ENCODE measurements at places on chromosomes 7 and 10.

DNA sequence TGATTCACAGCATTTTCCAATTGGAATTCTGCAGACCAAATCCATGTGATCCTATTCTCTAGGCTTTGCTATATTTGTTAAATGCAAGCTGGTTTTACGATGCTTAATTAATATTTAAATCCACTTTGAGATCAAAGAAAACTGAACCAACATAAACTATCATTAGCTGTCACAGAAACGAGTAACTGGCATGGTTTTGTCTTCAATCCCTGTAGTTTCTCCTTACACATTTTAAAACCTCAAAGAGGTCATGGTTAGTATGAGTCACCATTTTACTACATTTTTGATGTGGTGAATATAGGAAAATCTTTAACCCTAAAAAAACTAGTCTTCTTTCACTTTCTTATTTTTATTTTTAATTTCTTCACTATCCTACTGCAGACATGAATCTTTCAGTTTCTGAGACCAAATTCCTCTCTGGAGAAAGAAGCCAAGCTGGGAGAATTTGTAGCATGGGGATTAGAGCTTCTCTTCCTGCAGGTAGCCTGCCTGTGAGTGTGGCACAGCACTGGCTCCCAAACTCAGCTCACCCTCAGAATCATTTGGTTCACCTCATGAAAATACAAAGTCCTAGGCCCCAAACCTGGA lies 8.7 kb upstream of the LIPM start:
- no peak for DNase-seq

- DNase-seq: no peak
These were observed 451.1 kb upstream of the ZMIZ1 start for GRCh38 chr10:78617631-78618030.

- DNase-seq: no peak
These were observed 290.5 kb upstream of the LRGUK start for GRCh38 chr7:133836666-133837065.

- no peak for DNase-seq
These were observed 659.5 kb upstream of the NRG3 start for GRCh38 chr10:81215498-81215897.

DNA sequence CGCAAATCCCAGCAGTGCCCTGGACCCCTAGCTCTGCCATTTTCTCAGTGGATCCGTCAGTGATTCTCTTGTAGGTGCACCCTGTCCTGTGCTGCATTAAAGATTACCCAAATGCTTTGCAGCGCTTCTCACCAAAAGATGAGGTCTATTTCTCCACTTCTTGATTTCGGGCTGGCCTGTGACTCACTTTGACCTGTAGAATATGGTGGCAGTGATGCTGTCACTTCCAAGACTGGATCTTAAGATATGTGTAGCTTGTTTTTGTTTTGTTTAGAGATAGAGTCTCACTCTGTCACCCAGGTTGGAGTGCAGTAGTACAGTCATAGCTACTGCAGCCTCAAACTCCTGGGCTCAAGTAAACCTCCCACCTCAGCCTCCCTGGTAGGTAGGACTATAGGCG lies 37.0 kb upstream of the ZMIZ1 start:
- no peak for DNase-seq

DNA sequence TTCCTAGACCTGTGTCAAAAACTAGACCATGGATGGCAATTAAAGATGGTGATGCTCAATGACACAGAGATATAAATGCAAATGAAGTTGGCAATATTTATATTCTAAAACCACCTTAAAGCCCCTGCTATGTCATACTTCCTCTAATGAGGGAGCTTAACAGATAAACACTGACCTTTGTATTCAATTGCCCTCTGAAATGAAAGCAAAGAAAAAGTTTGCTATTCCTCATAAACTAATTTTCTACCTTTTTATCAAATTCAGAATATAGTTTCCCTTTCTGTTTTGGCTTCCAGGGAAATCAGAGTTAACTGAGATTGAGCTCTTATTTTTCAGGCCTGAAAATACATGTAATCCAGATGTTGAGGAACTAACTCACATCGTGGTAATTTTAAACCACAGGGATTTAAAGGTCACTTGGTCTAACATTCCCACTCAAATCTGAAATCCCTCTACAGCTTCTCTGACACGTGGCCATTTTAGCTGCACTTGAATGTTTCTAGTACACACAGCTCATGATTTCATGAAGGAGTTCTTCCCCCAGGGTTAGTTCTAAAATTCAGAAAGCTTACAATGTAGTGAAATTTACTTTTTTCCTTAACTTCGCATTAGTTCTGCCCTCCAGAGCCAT lies 37.9 kb upstream of the ABCB5 start:
- no peak for DNase-seq

DNA sequence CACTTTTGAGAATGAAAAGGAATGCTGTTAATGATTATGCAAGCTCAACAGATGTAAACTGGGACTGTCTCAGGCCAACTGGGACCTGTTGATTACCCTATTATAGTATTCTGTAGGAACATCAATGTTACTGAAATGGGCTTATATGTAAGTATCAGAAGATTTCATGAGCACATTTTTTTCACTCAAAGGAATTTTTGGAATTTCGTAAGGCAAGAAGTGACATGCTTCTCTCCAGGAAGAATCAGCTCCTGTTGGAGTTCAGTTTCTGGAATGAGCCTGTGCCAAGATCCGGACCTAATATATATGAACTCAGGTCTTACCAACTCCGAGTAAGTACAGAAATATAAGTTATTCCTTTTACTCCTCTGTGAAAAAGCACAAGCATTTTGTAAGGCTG lies 19.2 kb downstream of the NIPSNAP2 start:
- no peak for DNase-seq

- DNase-seq: no peak
These were observed 449.9 kb upstream of the ANKRD30A start for GRCh38 chr10:36675458-36675880.

DNA sequence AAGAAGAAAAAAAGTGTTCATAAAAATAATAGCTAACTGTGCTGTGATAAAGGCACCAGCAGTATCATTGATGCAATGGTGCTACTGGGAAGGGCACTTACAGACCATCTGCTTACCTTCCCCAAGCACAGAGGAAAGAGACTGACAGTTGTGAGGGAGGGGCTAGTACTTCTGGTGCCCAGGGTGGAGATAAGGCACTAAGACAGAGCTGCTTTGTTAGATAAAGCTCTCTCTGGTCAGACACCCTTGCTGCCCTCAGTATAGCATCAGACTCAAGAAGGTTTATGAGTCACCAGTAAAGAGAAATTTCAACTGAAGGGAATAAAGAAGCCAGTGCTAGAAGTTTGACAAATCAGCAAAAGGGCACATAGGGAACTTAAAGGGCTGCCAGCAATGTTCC lies 325.6 kb downstream of the HPSE2 start:
- no peak for DNase-seq

DNA sequence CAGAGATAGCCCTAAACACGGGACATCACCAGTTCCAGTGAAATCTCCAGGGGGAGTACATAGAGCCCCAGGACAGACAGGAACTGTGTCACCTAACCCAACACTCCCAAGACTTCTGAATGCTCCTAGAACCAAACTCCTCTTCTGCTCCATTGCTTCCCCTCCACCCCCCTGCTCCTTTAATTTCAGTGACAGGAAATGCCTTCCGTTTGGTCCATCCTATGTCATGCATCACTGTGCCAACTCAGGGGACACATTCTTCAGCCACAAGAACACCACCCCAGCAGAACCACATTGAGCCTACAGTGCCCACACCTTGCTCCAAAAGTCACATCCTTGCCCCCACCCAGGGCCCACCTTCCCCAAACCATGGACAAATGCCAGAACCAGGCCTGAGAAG lies 100.5 kb downstream of the KCNMA1 start:
- no peak for DNase-seq

GRCh38 chr7:67359900-67360299 lies 363.3 kb downstream of the TYW1 start:
- no peak for DNase-seq

- no peak for DNase-seq
These were observed 263.1 kb downstream of the ACTR3B start for GRCh38 chr7:153022475-153023193.

GRCh38 chr7:152363798-152364197 lies 72.0 kb downstream of the KMT2C start:
- no peak for DNase-seq

DNA sequence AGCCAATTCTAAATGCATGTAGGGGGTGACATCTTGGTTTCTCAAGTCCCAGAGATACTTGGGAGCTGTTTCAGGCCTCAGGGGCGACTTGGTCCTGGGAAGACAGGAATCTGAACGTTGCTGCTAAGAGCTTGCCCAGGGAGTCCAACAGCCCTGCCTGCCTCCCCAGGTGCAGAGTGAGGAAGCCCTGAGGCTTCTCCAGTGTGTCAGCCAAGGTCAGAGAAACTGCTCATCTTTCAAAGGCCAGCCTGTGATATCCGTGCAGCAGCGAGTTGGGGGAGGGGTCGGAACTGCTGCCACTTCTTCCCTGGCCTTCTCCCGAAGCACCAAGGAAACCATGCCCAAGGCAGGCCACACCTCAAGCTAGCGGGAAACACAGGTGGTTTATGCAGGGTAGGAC lies 9.7 kb downstream of the GDF2 start:
- peak; percentile 25 for DNase-seq

GRCh38 chr7:68176974-68177373 lies 1180.3 kb downstream of the TYW1 start:
- peak; percentile 43 for DNase-seq

DNA sequence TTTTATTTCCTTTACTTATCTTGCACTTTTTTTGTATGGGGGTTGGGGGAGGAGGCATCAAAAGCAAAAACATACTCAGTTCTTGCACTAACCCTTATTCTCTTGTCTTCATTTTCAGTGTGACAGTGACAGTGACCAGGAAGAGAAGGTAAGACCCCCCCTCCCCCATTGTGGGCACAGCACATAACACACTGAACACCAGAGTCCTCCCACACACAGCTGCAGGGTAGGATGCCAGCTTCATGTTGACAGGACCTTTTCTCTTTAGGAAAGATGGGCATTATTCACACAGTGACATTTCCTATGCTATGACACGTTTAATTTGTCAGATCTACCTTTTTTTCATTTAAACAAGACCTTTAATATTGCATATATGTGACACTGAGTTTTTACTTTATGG lies 696.3 kb upstream of the GALNT17 start:
- DNase-seq: no peak

DNA sequence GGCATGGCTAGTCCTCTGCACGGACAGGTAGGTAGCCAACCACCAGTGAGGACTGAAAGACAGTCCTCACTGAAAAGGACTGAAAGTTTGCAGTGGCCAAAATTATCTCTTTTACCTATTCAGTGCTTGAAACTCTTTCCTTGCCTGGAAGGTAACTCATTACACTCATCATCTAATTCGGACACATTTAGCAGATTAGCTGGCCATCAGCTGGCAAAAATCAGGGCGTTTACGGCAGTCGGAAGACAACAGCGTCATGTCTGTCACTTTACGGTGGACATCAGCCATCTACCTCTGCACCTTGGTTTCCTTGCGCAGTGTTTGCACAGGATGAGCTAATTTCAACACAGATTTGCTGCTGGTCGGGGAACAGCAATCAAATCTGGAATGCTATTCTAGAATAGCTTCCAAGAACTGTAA lies 740 bp downstream of the ANXA7 start:
- no peak for DNase-seq

DNA sequence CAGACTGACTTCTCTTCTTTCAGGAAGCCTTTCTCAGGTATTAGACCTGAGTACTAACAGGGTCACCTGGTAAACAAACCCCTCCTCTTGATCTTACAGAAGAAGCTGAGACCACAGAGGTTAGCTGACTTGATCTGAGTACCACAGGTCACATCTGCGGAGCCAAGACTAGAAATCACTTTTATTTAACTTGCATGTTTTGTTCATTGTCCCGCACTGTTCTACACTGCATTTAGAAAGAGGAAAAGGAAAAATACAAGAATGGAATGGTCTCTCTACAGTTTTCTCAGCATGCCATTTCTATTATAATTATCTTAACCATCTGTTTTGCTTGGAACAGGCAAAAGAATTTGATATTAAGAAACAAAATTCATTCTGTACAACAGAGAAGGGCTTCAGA lies 245.6 kb upstream of the ETV1 start:
- no peak for DNase-seq

DNA sequence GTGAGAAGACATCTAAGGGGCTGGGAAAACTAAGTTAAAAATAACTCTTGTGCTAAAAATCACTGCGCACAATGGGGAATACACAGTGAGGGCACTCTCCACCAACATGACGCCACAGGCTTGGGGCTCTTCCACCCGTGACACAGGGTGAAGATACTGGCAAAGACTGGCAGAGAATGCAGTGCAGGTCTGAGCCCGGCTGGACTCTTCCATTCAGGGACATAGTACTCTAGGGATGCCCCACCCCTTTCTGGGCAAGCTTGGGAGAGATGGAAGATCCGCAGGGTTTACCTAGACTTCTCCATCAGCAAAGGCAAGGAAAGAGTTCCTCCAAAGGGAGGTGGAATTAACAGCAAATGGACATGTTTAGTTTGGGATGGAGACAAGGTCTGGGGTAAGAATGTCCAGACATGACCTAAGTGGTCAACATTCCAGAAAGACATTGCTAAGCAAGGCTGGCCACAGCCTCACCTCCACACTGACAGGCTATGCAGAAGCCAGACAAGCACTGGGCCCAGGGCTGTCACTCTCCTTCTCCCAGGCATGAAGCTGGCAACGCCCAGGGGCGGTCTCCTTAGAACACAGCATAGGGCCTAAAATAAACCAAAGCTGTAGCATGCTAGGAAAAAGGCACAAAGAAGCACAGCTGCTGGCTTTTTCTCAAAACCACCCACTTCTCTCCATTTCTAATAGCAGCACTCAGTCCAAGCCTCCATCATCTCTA lies 28.1 kb downstream of the XPNPEP1 start:
- peak; percentile 82 for DNase-seq

DNA sequence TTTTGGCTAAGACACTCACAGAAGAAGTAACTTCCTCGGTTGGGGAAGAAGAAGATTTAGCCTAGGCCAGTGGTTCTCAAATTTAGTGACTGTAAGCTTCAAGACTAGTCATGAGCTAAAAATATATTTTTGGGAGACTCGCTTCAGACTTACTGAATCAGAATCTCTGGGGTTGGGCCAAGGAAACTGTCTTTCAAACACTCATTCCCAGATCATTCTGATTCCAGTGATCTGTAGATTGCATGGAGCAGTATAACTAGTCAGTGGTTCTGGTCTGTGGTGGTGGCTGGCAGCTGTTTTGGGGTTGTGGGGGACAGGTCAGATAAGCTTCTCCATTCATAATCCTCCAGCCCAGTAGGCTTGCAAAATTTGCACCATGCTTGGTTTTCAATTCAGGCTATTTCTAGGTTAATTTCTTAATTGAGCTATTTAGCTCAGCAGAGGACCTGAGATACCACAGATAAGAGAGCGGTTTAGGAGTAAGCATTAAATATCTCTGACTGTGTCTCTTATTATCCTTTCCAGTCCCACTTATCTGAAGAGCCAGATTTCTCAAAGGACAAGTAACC lies 3.8 kb upstream of the KAT6B start:
- no peak for DNase-seq

DNA sequence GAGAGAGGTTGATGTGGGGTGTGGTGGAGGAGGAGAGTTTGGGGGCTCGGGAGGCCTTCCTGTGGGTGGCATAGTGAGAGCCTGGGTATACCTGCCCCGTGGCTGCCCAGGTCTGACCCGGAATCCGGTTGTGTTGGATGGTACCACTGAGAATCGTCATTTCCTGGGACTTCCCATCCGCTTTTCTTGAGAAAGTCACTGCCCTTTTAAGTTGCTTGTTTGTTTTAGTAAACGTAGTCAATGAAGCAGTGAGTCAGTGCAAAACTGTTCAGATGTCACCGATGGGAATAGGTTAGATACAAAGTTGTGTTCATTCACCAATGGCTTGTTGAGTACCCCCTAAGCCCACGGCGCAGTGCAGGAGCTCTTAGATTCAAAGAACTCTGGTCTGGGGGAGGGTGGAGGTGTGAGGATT lies 285.8 kb downstream of the CAMK1D start:
- no peak for DNase-seq

Data from dorsolateral prefrontal cortex (tissue), 122 donors.